ENCODE measurements at places on chromosomes 6 and 20.

DNA sequence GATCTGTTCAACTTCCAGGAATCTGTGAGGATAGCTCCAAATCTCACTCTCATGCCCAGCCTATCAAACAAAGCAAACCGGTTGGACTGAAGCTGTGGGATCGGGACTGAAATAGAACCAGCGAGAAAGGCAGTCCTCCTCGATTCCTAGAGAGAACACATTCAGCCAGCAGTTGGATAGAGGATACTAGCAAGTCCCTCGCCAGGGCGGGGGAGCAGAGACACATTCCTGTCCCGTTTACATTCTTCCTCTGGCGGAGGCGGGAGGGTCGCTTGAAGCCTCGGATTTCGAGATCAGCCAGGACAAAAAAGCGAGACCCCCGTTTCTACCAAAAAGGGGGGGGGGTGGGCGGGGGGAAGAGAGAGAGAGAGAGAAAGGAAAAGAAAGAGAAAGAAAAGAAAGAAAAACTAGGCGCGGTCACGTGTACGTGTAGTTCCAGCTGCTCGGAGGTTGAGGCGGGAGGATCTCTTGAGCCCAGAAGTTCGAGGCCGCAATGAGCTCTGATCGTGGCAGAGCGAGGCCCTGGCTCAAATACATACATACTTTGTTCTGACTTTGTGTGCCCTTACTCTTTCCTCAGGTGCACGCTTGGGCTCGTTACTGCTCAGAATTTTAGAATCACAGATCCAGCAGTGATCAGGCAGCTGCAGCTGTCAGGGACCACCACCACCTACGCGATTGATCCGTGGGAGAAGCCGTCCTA, 19.5 kb downstream of the ZNF311 start:
- DNase-seq: peak; percentile 32

GRCh38 chr20:47704746-47705496, 80.4 kb downstream of the SULF2 start:
- no peak for DNase-seq

DNA sequence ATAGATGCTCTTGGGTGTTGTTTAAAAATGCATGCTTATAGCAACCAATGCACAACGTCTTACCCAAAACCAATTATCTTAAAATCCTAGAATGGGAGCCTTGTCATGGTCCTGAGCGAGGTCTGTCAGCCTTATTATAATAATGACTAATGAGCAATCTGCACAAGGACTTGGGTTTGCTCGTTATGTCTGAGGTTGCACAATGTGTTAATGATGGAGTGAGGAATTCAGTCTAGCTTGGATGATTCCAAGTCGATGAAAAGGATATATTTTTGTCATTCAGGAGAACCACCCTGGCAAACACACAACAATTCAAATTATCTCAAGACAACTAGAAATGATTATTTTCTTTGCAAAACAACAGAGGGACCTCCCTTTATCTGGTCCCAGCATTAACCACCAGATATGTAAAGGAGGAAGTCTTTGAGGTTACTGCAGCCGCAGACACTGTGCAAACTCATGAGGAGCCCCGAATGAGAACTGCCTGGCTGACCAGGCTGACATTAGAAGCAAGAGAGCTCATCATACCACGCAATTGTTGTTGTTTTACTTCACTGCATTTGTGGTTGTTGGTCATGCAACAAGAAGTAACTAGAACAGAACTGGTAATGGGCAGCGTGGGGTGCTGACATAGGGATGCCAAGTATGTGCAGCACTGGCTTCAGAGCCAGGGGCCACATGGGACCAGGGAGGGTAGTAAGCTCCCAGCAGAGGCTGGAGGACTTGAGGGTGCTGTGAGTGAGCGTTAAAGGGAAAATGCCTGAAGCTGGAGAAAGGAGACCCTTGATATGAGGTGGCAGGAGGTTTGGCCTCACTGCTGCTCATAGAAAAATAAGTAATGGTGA, 488.3 kb downstream of the CDH26 start:
- peak; percentile 7 for DNase-seq

DNA sequence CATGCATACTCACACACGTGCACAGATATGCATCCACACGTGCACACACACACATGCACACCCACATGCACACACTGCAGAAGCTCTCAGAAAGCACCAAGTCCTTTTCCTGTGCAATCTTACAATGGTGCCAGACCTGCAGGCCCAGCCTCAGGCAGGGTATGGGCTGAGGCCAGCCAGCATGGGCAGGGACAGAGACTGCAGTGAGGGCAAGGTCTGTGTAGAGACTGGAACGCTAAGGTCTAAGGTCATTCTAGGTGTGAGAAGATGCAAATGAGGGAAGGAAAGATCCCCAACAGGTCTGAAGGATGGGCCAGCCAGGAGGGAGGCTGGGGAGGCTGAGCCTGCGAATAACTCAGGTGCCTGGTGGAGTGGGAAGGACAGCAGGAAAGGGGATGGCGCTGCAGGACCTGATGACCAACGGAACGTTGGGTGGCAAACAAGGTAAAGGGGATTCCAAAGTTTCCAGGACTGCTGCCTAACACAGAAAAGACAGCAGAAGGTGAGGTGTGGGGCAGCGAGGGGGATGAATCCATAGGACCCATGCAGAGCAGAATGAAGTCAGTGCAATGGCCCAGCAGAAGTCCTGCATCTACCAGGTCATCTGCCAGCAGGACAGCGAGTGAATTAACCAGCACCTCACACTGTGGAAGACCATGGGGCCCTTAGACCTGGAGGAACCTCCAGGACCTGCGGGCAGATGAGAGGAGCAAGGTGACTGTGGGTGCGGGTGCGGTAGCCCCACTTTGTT, 67.0 kb downstream of the ABHD12 start:
- no peak for DNase-seq

GRCh38 chr6:46757214-46757596, 10.5 kb downstream of the ANKRD66 start:
- DNase-seq: no peak

- DNase-seq: peak; percentile 57
Observed at GRCh38 chr20:26208296-26209091, 511.8 kb upstream of the ZNF337 start.

- DNase-seq: no peak
Observed at GRCh38 chr20:45044601-45045000, 56.3 kb downstream of the KCNS1 start.

- no peak for DNase-seq
Observed at GRCh38 chr6:101013612-101014195, 132.6 kb upstream of the ASCC3 start.

DNA sequence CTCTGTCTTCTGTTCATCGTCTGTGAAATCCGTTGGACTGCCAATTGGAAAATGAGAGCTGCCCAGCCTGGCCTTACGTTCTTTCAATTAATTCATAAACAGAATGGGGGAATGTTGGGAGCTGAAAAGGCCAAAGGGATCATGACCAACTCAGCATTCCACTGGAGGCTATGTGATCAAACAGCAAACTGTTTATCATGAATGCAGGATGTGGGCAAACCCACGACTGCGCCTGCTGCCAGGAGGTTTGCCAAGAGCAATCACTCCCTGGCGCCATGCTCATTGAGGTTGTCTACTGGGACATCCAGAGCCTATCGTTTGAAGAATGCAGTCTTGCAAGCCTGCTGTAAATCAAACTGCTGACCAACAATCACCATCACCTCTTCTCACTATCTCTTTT, 9.3 kb upstream of the FKBP1A start:
- DNase-seq: no peak
